Hematopoietic multipotent progenitor cell treated with erythropoietin and hydrocortisone succinate and interleukin-3 and kit ligand, for 6 days (in vitro differentiated cells): ENCODE measurements at places on chromosomes 16 and 17.

GRCh38 chr16:28261942-28262341, 30.4 kb upstream of the SBK1 start:
- DNase-seq, result no peak

- DNase-seq, result peak; percentile 73
Observed at GRCh38 chr16:9159839-9160550, 68.6 kb downstream of the HAPSTR1 start.

DNA sequence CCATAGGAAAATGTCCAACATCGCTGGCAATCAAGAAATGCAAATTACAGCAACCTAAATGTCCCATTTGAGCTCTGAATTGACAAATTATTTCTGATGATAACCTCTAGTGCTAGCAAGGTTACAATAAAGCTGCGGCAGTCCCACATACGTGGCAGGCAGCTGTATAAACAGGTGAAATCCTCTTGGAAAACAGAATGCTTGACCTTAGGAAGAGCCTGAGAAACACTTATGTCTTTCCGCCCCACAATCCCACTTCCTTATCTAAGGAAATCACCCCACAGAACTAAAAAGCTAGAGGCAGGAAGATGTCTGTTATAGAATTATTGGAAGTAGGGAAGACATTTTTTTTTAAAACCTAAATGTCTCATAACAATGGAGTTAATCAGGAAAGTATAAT, 154.3 kb downstream of the KATNIP start:
- no peak for DNase-seq

DNA sequence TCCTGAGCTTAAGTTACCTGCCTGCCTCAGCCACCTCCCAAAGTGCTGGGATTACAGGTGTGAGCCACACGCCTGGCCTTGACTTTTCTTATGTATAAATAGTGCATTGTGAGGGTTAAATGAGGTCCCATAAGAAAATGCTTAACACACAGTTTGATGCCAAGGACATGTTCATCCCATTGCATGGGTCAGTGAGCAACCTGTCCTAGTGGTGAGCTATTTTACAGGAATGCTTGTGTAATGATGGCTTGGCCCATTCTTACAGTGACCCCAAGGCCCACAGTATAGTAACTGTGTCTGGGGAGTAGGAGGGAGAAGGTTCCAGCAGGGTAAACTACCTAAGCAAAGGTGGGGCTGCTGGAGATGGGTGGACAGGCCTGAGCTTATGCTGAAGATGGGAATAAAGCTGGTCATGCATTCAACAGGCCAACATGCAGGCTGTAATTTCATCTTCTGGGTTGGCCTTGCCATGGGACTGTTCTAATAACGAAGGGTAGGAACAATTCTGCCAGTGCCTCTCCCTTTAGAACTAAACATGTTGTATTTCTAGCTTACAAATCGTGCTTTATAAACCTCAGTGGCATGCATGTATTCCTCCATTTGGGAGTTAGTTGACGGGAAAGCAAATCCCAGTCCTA, 6.2 kb downstream of the ACSF2 start:
- no peak for DNase-seq

DNA sequence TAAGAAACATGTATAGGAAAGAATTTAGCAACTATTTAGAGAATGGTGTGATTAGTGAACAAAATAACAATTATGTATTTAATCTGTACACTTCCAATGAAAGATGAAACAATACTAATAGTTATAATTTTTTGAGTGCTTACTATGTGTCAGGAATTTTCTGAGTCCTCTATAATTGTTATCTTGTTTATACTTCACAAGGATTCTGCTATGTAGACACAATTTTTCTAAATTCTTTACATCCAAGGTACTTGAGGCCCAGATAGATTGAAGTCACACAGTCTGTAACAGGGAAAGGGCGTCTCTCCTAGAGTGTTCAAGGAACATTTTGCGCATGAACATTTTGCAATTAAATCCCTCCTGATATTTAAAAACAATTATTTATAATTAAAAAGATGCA, 1.1 kb upstream of the KRTAP4-12 start:
- DNase-seq, result no peak

DNA sequence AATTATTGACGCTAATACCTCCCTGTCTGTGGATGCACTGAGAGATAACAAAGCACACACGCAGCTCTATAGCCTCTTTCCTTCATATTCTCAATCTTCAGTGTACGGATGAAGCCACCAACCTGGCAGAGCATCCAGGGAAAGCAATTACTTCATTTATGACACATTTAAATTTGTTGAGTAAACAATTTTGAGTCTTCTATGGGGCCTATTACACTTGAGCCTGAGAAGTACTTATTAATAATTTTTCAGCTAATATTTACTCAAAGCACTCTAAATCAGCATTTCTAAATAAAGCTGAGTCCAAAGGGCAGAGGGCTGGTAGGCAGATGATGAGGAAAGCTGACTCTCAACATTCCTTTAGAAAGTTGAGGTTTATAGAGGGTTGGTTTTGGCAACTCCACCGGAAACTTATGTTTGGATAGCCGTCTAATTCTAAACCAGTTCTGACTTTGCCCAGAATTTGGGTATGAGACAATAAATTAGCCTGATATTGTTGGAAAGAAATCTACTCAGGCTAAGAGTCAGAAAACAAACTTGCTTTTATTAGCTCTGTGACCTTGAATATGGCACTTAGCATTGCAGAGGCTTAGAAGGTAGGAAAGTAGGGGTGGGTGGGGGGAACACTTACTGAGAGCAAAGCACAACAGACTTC, 643.5 kb downstream of the CDH11 start:
- no peak for DNase-seq

GRCh38 chr17:73011016-73011486, 81.4 kb downstream of the SLC39A11 start:
- DNase-seq, result peak; percentile 95

DNA sequence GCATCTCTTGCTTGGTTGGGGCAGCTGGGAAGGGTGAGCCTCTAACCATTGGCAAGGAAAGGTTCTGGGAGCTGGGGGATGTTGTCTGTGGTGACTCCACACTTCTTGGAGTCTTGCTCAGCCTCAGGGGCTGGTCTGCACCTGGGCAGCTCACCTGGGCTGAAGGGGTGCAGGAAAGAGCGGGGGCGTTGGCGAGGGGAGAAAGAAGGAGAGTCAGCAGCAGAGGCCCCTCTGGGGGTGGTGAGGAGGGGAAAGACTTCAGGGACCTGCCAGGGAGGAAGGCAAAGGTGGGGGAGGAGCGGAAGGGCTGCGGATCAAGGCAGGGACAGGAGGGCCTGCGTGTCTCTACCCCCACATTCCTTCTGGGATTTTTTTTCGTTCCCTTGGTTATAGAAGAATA, 47.7 kb downstream of the CCDC42 start:
- no peak for DNase-seq

DNA sequence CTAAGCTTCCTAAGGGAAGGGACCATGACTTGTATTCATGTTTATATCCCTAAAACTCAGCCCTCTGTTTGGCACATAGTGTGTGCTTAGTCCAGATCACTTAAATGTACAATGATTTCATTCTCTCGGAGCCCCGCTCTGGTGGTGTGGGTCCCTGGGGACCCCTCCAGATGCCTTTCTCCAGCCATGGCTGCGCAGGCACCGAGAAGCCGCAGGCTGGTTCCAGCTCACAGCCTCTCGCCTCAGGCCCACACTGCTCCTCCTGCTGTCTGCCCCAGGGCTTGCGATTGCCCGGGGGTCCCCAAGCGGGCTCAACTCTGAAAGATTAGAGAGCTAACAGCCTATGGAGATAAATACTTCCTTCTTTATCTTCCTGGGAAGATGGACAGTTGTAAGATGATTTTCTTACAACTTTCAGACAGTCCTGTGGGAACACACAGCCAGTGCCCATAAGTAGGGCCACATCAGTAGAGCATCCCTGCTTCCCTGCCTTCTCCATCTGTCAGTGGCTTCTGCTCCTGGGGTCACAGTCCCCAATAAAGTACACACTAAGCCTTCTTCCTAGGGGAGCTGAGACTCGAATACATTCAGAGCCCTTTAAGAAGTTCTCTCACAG, 66.2 kb downstream of the CENPV start:
- peak; percentile 15 for DNase-seq

DNA sequence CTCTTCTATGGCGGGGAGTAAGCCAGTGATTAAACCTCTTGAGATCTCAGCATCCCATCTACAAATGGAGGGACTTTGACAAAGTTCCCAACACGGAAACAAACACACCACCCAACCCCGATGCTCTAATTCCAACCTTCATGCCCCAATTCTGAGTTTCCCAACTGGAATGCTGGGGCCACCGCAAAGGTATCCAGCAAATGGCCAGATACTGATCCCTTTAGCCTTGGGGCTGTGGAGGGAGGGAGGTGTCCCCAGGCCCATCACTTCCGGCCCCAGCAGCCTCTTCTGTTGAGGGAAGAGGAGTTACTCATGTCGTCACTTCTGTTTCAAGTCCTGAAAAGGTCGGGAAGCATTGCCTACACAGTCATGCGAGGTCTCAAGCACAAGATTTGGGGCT, 154.8 kb upstream of the RPH3AL start:
- no peak for DNase-seq

- DNase-seq, result no peak
Observed at GRCh38 chr17:77899498-77899897, 59.0 kb upstream of the TNRC6C start.

- DNase-seq, result no peak
Observed at GRCh38 chr16:52874042-52874441, 178.7 kb downstream of the CHD9NB start.

DNA sequence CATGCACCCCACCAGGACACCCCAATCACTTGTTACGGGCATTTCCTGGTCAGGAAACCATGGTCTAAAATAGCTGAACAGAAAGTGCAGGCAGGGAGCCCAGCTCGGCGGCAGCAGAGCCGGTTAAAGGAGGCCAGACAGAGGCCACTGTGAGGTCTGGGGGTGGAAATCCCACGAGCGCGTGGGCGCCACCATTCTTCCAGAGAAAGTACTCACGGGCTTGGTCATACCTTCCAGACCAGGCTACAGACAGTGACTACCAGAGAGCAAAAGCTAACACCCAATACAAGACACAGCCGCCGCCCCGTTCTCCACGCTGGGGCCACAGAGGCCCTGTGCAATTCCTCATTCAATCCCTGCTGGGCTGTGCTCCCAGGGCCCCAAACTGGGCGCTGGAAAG, 11.9 kb downstream of the CEP131 start:
- DNase-seq, result peak; percentile 25

GRCh38 chr17:48262982-48263730, 155.6 kb downstream of the SNX11 start:
- peak; percentile 62 for DNase-seq

- no peak for DNase-seq
Observed at GRCh38 chr17:41176744-41177387, 1.2 kb downstream of the KRTAP4-2 start.

DNA sequence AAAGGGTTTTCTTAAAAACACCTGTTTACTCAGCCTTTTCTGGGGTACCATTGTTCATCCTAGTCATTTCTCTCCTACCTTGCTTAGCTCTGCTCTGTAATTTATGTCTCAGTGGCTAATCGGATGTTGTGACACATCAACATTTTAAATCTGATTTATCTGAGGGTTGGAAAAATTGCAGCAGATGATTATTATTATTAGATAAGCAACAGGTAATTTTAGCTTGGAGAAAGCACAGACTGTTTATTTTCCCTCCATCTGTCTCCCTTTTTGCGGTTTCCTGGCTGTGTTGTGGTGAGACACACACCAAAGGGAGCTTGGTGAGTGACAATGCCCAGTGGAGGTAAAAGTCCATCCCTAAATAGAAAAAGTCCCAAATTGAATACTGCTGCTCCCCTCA, 389.9 kb downstream of the UTP18 start:
- DNase-seq, result no peak

- no peak for DNase-seq
Observed at GRCh38 chr17:20264996-20265395, 202.3 kb downstream of the LGALS9B start.

- DNase-seq, result no peak
Observed at GRCh38 chr16:85005285-85006069, 5.9 kb downstream of the ZDHHC7 start.

GRCh38 chr16:16176328-16176727, 47.0 kb downstream of the ABCC6 start:
- no peak for DNase-seq

DNA sequence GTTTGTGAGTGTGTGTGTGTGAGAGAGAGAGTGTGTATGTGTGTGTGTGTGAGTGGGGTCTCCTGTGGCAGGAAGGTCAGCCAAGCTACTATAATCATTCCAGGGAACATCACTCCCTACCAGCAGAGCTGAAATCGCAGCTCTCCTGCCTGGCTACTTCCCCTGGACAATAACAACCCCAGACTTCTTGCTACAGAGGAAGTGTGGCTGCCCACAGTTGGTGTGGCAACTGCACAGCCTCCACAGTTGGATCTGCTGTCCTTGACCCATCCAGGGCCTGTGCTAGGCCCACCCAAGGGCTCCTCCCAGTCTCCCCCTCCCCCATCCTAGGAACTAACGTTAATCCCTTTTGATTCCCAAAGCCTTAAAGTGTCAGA, 1.5 kb downstream of the SLC13A5 start:
- DNase-seq, result peak; percentile 22

GRCh38 chr16:88646345-88647034, 4.4 kb downstream of the CYBA start:
- no peak for DNase-seq

- DNase-seq, result no peak
Observed at GRCh38 chr16:88298181-88298832, 84.5 kb upstream of the ZNF469 start.

DNA sequence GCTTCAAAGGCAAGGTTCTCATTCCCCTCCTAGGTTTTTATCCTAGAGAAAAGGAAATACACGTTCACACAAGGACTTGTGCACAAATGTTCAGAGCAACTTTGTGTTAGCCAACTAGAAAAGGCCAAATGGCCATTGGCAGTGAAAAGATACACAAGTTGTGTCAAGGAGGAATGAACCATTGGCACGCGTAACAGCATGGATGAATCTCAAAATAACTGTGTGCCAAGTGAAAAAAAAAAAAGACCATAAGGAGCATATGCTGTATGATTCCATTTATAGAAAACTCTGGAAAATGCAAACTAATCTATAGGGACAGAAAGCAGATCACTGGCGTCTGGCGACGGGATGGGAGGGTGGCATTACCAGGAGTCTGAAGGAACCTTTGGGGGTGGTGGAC, 333.8 kb downstream of the SNX29 start:
- DNase-seq, result no peak

DNA sequence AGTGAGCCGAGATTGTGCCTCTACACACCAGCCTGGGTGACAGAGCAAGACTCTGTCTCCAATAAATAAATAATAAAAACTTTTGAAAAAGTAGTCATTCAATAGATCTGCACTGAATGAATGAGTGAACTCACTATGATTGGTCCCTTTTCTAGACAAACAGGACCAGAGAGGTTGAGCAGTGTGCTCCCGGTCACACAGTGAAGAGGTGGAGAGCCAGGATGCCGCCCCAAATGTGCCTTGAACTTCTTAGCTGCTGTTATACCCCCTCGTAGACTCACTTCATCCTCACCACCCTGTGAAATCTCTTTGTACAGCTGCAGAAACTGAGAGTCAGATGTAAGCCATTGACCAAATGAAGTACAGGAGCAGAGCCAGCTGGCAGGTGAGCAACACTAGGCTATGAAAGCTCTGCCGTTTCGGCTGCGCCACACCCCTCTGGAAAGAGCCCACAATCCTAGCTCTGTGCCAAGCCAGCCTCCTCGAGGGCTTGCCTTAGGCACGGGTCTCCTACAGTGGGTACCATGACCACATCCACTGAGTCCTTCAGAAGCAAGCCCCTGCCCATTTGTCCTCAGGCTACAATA, 7.8 kb upstream of the KIAA0513 start:
- DNase-seq, result no peak
